ENCODE measurements at places on chromosomes 2 and 18. TPM values are rescaled to one million over a fixed set of nuclear protein-coding genes. Genes with fewer than 3 reads are reported as not detected.

KANSL1L gene
- total RNA-seq, result 77.2 TPM

RTP5 gene
- 0.63 TPM for total RNA-seq

PAX8 gene
- total RNA-seq, result 2.4 TPM

ERFE gene
- 1.3 TPM for total RNA-seq

ARMC9 gene
- 103 TPM for total RNA-seq

C2orf15 gene
- not detected for total RNA-seq

SLC4A3 gene
- 6.5 TPM for total RNA-seq

POLR1A gene
- 19.0 TPM for total RNA-seq

AP1S3 gene
- 0.95 TPM for total RNA-seq

HAAO gene
- total RNA-seq, result 25.3 TPM

CIDEA gene
- total RNA-seq, result not detected

LYPD6 gene
- total RNA-seq, result 0.27 TPM

CRYBA2 gene
- not detected for total RNA-seq

SLC38A11 gene
- 2.0 TPM for total RNA-seq

RND3 gene
- total RNA-seq, result 119 TPM

FRZB gene
- total RNA-seq, result 203 TPM

COL4A3 gene
- total RNA-seq, result 36.7 TPM

SERPINB4 gene
- total RNA-seq, result not detected

UGT1A10 gene
- total RNA-seq, result not detected

ZC3H15 gene
- 39.9 TPM for total RNA-seq

DYNAP gene
- not detected for total RNA-seq

NPHP1 gene
- total RNA-seq, result 7.1 TPM

FAM110C gene
- 4.9 TPM for total RNA-seq

NAT8 gene
- not detected for total RNA-seq

MYO3B gene
- total RNA-seq, result not detected

CAPN14 gene
- 0.14 TPM for total RNA-seq

NCKAP5 gene
- total RNA-seq, result 1.2 TPM

SLC9A2 gene
- total RNA-seq, result 0.71 TPM

POTEI gene
- total RNA-seq, result not detected

SLC16A14 gene
- total RNA-seq, result 3.0 TPM

SS18 gene
- total RNA-seq, result 85.0 TPM

GKN2 gene
- 9.7 TPM for total RNA-seq

GPR155 gene
- total RNA-seq, result 6.8 TPM

RAB6D gene
- not detected for total RNA-seq

OR6B2 gene
- not detected for total RNA-seq

LIMS3 gene
- 43.6 TPM for total RNA-seq

QPCT gene
- total RNA-seq, result 5.0 TPM

CPLX4 gene
- total RNA-seq, result not detected

EIPR1 gene
- total RNA-seq, result 17.9 TPM

PLEK gene
- 16.2 TPM for total RNA-seq

REG1B gene
- not detected for total RNA-seq

KCNJ13 gene
- not detected for total RNA-seq

DSC2 gene
- 4.3 TPM for total RNA-seq

AMER3 gene
- total RNA-seq, result not detected

DSEL gene
- 38.5 TPM for total RNA-seq

MYOM1 gene
- total RNA-seq, result 16.1 TPM

Data from thoracic aorta (tissue), 2 donors.